ENCODE measurements at places on chromosomes 5 and 9. TPM values are rescaled to one million over a fixed set of nuclear protein-coding genes. Genes with fewer than 3 reads are reported as not detected.

DNA sequence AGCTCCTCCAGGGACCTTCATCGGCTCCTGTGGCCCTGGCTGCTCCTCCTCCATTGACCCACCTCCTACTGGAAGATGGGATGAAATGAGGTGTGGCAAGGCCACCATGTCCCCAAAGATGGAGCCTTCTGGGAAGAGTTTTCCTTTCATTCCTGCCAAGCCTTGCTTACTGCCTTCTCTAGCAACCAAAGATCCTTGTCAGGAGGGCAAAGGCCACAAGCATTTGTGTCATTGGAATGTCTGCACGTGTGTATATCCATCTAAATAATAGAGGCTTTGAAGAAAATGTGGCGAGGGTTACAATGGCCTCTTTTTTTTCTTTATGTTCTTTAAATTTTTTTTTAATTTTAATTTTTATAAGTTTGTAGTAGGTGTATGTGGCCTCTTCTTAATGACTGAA lies 313.6 kb downstream of the ARHGEF28 start:
- DNase-seq: no peak

GRCh38 chr5:93422652-93423280 lies 158.3 kb downstream of the NR2F1-AS1 start:
- no peak for DNase-seq

DNA sequence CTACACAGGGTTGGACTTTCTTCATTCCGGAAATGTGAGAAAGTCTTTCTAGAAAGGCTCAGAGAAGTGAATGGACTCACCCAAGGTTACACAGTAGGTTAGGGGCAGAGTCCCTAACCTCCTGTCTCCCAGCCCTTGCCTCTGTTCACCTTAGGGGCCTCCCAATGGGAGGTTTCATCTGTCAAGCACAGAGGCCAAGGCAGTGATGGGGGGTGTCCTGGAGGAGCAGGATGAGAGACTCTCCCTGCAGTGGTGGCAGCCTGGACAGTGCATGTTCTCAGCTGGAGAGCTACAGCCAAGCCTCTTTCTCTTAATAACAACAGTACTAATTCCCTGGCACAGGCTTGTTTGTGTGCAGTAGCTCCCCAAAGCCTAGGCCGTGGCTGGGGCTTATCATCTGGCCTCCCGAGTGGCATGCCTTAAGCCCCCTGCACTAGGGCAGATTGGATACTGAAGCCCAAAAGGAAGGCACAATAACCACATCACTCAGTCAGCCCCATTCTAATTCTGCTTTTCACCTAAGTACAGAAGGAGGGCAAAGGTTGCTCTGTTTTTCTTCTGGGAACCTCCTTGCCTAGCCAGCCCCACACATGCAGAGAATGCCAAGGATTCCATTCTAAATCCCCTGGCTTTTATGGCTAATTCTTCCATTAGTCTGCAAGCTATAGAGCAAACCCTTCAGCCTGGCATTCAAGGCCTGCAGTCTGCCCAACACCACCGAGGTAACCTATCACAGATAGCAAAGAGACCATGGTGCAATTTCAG lies 50.2 kb upstream of the XPA start:
- no peak for DNase-seq

GRCh38 chr5:36703245-36703860 lies 96.9 kb downstream of the SLC1A3 start:
- no peak for DNase-seq

GRCh38 chr5:10649666-10650380 lies 86.0 kb downstream of the ANKRD33B start:
- no peak for DNase-seq

DNA sequence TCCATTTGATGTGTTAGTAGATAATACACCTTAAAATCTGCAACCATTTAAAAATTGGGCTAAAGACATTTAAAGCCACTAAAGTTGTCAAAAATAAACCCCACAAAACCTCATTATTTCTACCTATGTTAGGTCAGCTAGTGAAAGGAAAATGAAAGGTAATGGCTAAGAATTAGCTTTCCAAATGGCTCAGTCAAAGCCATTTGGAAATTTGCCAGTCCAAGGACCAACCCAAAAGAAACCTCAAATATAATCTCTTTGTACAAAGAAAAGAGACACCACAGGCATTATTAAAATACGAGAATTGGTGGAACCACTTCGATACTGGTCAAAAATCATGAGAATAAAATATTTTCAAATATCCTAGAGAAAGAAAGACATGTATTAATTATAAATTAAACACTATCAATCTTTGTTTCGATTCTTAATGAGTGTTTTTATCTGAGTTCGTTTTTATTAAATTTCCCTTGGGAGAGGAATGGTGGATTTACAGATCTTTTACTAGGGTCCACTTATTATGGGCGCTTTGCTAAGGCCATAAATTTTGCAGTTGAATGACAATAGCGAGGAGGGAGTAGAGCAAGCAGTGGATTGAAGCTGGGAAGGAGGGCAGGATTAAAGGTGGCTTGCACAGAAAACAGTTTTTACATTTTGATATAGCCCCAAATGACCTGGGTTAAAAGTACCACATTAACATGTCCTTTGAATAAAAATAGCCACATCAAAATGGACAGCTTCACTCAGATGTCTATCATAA lies 116.8 kb upstream of the SHB start:
- DNase-seq: no peak

- no peak for DNase-seq
These were observed 76.6 kb upstream of the PRLR start for GRCh38 chr5:35306716-35307365.

- DNase-seq: no peak
These were observed 1209.3 kb upstream of the C9orf72 start for GRCh38 chr9:28782630-28783029.

DNA sequence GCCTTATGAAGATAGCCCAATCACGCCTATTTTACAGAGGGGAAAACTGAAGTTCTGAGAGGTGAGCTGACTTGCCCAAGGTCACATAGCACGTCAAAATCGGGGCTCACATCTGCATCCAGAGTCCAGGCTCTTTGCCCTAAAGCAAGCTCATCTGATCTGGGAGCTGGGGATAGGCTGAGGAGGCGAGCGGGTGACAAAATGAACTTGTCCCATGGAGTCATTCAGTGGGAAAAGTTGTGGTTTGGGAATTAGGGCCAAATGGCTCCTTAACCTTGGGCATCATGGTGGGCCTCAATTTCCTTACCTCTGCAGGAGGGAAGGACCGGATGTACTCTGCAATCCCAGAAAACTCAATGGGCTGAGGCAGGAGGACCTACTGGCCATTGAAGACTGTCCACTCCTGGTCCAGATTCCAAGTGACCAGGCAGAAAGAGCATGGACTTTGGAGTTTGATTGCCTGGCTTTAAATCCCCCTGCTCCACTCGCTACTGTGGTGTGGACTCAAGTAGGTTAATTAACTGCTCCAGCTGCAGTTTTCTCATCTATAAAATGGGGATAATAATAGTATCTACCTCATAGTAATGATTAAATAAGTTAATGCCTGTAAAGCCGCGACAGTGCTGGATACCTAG lies 160.4 kb downstream of the RGS3 start:
- DNase-seq: no peak

Gene PCDHB14
- total RNA-seq: 12.9 TPM

Gene LTC4S
- total RNA-seq: 27.3 TPM

Gene SPATA31A7
- not detected for total RNA-seq

Gene CCDC192
- 2.1 TPM for total RNA-seq

Gene EQTN
- not detected for total RNA-seq

Gene RLN1
- not detected for total RNA-seq

Gene DOCK8
- total RNA-seq: 17.9 TPM

Gene NKD2
- 4.7 TPM for total RNA-seq

Data from tibial nerve (tissue), 4 donors.